ENCODE measurements at places on chromosomes 12 and 14. TPM values are rescaled to one million over a fixed set of nuclear protein-coding genes. Genes with fewer than 3 reads are reported as not detected.

DNA sequence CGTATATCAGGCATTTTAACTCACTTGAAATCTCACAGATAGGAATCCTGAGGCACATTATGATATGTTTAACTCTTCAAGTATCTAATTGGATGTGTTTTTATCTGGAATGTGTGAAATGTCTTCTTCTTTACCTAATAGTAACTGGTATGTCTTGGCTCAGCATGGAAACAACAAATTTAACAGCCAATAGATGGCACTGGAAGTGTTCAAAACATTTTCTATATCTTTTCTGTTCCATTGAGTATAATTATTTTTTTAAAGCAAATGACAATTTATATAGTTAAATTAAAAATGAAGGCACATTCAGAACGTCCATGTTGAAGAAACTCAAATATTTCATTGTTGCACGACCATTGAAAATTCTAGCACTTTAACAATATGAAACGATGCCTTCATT, 164.6 kb upstream of the SLC16A7 start:
- no peak for DNase-seq

MYF5 gene
- total RNA-seq = not detected

SLC22A17 gene
- 2.8 TPM for total RNA-seq

GRCh38 chr12:108611884-108612415, 14.1 kb upstream of the TMEM119 start:
- DNase-seq = peak; percentile 51

- no peak for DNase-seq
These were observed 214.7 kb downstream of the PHLDA1 start for GRCh38 chr12:75816897-75817296.

DNA sequence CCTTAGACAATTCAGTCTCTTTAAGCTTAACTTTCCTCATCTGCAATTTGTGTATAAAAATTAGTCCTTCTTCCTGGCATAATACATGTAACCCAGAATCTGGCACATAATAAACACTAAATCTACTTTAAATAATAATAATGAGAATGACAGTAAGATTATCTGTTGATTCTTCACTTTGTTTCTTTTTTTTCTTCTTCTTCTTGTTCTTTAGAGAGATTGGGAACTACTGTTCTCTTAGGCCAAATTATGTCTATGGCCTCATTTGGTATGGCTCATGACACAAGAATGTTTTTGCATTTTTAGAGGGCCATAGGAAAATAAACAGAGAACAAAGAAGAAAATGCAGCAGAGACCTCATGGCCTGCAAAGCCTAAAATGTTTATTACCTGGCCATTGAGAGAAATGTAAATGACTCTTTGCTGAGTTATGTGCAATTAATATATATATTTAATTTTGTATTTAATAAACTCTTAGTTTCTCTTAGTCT, 275.8 kb downstream of the SLC6A15 start:
- no peak for DNase-seq

SOX5 gene
- total RNA-seq = 13.7 TPM

GPATCH2L gene
- 36.6 TPM for total RNA-seq

- no peak for DNase-seq
These were observed 87.3 kb downstream of the TMX1 start for GRCh38 chr14:51327376-51327775.

Measured in SJCRH30 (cell line).